CD4-positive, alpha-beta T cell (primary cell): ENCODE measurements at places on chromosomes 3 and 15.

DNA sequence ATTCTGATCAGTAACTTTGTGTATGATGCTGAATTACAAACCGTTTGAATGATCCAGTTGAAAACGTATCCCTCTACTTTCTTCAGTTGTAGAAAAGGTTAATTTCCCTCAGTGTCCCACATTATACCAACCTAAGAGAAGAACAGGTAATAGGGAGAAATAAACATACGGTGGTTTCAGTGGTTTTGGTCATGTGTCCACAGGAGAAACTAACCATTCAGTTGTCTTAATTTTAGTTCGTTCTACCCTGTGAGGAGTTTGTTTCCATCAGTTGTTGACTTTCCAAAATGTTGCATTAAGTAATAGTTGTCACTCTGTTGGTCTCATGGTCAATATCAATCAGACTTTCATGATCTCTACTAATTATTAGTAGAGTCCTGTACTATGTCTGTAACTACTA, 15.1 kb downstream of the CALML4 start:
- DNase-seq = no peak

DNA sequence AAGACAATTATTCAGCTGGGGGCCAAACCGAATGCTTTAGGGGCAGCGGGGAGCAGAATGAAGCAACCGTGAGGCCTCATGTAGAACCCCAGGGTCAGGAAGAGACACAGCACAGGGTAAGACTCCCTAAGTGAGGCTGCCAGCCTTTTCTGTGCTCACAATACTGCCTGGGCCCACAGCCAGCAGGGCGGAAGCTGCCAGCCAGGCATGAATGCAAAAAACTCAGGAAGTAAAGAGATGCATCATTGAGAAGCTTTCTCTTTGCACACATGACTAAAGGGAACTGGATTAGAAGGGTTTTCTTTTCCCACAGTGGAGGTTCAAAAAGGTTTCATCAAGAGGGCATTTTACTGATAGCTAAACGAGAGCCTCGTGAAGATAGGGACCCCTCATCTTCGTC, 33.3 kb downstream of the CA12 start:
- DNase-seq = no peak

DNA sequence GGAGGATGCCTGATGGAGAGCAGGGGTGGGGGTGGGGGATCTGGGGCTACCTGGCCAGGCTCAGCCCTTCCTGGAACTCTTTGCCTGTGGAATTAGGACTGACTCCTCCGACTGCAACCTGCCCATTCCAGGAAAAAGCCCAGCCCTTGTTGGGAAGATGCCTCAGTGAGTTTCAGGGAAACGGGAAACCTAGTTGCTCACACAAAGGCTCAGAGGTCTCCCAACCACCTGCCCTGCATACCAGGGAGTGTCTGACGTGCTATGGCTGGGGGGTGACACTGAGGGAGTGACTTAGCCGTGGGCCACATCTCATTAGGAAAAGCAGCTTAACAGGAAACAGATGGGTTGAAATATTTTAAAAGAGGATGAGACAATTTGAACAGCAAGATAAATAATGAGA, 27.9 kb downstream of the CYP8B1 start:
- DNase-seq = no peak

GRCh38 chr3:101900736-101901135, 51.4 kb downstream of the NFKBIZ start:
- DNase-seq = no peak

- no peak for DNase-seq
Measured at GRCh38 chr3:184426691-184427141, 46.9 kb downstream of the CHRD start.

- DNase-seq = no peak
Measured at GRCh38 chr3:23263796-23264195, 60.7 kb downstream of the UBE2E2 start.

GRCh38 chr3:26712211-26713026, 89.8 kb downstream of the LRRC3B start:
- DNase-seq = no peak

DNA sequence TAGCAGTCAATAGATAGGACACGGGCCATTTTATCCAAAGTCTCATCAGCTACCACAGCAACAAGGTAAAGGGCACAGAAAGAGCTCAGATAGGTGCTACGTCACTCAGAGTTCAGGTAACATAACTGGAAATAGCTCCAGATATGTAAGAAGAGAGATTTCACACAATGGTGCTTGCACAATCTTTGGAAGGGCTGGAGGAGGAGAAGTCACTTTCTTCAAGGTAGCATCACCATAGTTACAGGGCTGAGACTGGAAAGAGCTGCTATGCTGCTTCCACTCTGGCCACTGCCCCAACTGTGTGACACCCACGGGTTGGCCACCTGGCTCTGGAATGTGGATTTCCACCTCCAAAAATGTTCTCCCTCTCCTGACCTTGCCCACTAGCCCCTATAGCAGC, 448.8 kb upstream of the THBS1 start:
- DNase-seq = no peak

- DNase-seq = no peak
Measured at GRCh38 chr3:100289339-100289738, 28.5 kb downstream of the TBC1D23 start.

DNA sequence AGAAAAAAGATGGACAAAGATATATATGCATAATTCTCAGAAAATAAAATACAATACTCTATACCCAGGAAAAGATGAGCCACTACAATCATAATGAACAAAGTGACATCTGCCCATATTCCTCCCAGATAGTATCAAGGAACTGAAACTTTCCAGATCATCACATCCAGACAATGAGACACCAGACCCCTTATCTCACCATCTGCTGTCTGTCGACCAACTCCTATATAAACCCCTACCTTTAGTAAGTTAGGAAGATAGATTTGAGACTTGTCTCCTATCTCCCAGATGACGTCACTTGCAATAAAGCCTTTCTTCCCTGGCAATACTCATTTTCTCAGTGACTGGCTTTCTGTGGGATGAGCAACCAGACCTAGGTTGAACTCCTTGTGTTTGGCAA, 1071.6 kb downstream of the PLOD2 start:
- DNase-seq = no peak

DNA sequence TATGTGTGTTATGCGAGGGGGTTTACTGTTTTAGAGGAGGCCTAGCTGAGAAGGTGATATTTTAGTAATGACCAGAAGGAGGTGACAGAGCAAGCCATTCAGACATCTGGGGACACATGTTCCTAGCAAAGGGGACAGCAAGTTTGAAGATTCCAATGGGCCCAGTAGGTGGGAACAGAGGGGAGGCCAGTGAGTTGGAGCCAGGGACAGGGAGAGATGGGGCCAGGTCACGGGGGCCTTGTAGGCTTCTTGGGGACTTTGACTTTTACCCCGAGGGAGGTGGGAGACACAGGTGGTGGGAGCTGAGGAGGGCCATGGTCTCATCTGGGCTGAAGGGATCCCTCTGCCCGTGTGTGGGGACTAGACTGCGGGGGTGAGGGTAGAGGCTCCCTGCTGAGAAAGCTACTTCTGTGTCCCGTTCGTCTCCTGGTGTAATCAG, 72.5 kb downstream of the MGLL start:
- DNase-seq = no peak

- DNase-seq = no peak
Measured at GRCh38 chr3:158217992-158218391, 108.1 kb downstream of the RSRC1 start.

- no peak for DNase-seq
Measured at GRCh38 chr3:61061092-61061723, 190.0 kb downstream of the FHIT start.

- DNase-seq = no peak
Measured at GRCh38 chr3:196232154-196232881, 16.0 kb downstream of the SLC51A start.

DNA sequence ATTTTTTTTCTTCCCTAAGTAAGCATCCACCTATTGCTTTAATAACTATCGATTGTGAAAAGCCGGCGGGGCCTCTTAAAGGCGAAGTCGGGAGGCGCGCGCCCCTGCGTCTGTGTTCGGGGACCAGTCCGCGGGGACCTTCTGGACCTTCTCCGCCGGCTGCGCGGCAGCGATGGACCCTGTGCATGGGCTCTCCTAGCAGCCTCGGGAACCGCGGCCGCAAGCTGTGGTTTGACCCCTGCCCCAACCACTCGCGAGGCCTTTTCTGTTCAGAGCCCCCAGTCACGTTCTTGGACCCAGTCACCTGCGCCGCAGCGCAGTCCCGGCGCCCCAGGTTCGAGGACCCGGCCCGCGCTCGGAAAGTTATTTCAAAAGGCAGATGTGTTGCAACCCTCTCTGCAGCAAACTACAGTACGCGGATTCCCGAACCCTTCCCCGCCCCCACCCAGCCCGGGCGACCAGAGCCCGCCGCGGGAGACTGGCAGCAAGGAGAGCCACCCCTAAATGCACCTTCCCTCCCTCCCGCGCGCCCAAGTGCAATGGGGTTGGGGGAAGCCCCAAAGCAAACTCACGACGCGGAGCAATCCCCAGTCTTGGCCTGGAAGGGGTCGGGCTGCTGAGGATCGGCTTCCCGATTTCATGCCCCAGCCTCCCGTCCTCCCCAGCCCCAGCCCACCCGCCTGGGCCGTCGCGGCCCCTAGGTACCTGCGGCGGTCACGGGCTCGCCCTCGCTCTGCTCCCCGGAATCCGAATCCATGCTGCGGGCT, 684 bp downstream of the TNFAIP8L3 start:
- peak; percentile 4 for DNase-seq

GRCh38 chr3:94285872-94286271, 223.0 kb downstream of the NSUN3 start:
- DNase-seq = no peak

DNA sequence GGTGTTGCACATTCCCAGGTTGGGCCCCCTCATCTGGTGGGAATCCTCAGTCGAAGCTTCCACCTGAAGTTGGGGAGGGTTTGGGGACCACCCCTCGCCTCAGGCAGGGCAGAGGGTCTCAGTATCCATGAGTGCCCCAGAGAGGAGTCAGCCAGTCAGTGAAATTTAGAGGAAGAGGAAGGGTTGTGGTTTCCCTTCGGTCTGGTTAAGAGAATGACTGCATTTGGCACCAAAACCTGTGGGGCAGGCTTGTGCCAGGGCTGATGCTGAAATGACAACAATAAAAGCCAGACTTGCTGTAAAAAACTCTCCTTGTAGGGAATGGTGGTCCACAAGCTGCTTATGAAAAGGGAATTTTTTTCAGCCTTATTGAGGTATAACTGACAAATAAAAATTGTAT, 22.6 kb downstream of the LMCD1 start:
- no peak for DNase-seq

DNA sequence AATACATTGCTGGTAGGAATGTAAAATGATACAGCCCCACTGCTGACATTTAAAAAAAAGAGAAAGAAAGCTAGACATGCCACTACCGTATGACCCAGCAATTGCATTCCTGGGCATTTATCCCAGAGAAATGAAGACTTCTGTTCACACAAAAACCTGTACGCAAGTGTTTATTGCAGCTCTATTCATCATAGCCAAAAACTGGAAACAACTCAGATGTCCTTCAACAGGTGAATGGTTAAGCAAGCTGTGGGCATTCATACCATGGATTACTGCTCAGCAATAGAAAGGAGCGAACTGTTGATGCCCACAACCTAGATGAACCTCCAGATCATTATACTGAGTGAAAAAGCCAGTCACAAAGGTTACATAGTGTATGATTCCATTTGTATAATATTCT, 132.5 kb downstream of the MAP2K5 start:
- DNase-seq = no peak

GRCh38 chr3:197124713-197125112, 95.1 kb upstream of the MELTF start:
- DNase-seq = no peak
